Uterus (tissue), 4 donors: ENCODE measurements at places on chromosomes 2 and 18. TPM values are rescaled to one million over a fixed set of nuclear protein-coding genes. Genes with fewer than 3 reads are reported as not detected.
A peak's percentile ranks its signal among the peaks of the same experiment; 100 is the strongest.

DNA sequence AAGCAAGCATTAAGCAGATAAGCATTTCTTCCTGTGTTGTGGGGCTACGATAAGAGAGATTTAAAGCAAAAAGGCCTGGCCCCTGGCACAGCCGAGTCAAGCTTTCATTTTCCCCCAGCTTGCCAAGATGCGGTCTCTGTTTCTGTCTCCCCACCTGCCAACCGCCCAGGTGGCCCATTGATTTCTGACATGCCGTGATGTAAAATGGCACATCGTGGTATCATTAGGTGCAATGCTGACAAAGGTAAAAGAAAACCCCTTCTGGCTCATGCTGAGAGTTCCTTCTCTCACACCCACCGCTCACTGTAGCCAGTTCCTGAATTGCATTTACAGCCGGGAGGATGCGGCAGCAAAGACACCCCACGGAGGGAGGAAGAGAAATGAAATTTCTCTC is 62.8 kb downstream of the BOD1L2 start:
- DNase-seq = no peak

DNA sequence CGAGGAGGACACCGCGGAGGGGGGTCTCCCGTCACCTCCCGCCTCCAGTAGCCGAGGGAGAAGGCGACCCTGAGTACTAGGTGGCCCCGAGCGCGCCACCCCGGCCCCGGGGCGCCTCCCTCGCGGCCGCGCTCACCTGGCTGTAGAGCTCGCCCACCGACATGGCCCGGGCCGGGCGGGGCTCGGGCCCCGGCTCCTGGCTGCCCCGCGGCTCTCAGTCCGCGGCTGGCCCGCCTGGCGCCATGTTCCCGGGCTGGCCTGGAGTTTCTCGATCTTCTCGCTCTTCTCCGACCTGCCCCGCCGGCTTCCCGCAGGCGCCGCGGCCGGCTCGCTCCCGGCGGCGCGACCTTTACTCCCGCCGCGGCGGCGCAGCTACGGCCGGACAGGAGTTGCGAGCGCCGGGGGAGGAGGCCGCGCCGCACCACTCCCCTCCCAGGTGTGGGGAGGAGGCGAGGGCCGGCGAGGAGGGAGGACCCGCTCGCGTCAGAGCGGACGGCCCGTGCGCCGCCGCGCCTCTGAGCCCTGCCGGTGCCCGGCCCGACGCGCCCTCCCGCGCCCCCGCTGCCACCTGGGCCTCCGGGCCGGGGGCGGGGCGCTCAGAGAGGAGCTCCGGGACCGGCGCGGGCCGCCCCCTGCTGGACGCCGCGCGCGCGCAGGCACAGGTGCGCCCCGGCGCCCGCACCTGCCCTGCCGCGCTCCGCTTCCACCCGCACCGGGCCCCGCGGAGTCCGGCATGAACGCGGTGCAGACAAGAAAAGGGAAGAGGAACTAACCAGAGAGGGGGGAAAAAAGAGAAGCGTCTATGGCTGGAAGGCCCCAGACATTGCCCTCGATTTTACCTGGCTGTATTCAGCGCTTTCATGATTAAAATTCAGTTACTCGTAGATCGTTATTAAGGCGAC is at the start of gene MYO5B:
Gene MYO5B, minus strand, starts transcription at position 517 of the 902 bp plus-strand sequence. Its CDS starts 354 bp downstream, at position 163.
- DNase-seq = no peak

The SKA1 gene
- total RNA-seq = 0.73 TPM

GRCh38 chr2:232870018-232870765 is at the start of gene SNORC:
Gene SNORC (plus strand): TSS chr2:232870264. CDS start chr2:232870342, 78 bp downstream.
- no peak for DNase-seq

GRCh38 chr2:105754011-105754410 is 9.3 kb downstream of the NCK2 start:
- no peak for DNase-seq

- DNase-seq = no peak
Observed at GRCh38 chr2:150122871-150123613, 364.4 kb downstream of the RND3 start.

- no peak for DNase-seq
Observed at GRCh38 chr2:174245065-174245464, 3.3 kb downstream of the OLA1 start.

DNA sequence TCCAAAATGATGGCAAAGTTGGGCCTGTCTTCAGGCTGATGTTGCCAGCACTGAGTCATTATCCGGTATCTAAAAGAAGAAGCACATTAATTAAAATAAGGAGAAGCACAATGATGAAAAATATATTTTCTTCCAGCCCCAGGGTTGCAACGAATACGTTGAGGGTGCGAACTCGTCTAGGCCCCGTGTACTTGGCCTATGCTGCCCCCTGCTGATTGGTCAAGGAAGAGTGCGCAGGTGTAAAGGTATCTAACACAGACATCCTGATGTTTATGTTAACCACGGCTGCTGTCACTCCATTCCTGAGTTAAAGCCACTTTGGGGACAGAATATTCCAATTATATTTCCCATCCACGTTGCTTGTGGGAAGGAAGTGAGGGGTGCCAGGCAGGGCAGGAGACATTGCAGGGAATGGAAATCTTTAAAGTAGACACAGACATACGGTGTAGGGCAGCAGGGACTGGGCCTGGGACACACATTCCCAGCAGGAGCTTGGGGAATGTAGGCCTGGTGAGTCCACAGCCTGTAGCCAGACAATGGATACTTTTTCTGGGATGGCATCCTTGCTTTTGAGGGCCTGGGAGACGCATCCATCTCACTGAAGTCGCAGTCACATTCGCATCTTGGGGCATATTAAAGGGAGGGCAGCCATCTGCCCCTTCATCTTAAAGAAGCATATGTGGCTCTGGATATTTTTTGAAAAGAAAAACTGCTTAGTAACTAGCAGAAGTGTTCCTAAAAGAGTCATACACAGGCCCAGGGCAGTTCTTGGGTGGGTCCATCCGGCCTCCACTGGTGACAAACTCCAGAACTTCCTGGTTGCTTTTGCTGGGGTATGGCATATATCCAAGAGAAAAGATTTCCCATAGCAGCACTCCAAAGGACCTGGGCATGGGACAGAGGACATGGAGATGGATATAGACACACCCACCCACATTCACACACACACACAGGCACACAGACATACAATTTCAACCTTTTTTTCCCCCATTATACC is 81.9 kb downstream of the CLIP4 start:
- peak; percentile 52 for DNase-seq

The WDR7 gene
- 66.2 TPM for total RNA-seq

DNA sequence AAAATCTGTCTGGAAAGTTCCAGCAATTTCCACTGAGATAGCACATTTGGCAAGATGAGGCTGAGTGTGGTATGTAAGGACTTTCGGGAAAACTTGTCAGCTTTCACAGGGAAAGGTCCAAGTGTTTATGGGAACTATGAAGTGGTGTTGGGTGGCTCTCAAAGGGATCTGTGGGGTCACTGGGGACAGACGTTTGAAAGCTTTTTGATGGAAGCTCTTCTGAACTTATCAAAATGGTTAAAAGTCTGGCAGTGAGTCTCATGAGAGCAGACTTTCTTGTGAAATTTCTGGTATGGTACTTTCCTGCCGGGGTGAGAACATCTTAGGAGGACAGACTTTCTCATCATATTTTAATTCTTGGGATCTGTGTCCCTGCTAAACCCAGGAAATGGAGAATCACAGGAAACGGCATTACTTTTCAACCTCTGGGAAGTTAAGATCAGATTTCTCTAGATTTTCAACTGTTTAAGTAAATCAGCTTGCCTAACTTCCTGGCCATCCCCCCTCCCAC is 546.3 kb upstream of the ZEB2 start:
- peak; percentile 15 for DNase-seq

GRCh38 chr2:127649100-127649611 is 3.2 kb downstream of the GPR17 start:
- DNase-seq = no peak

DNA sequence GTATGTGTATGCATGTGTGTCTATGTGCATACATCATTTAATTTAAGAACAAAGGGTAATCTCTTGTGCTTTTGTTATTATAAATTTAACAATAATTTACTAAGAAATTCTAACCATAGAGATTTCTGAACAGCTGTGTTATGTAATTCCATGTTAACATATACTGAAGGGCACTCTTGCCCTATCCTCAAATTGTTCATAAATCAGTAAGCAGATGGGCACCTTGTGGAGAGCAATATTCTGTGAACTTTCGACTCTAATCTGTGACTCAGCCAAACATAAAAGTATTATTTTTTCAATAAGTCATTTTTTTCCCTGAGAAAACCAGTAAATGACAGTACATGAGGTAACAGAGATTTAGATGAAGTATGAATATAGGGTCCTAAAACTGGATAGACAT is 938.3 kb upstream of the CRIM1 start:
- no peak for DNase-seq

- no peak for DNase-seq
Observed at GRCh38 chr2:157839162-157839801, 36.8 kb downstream of the ACVR1 start.

DNA sequence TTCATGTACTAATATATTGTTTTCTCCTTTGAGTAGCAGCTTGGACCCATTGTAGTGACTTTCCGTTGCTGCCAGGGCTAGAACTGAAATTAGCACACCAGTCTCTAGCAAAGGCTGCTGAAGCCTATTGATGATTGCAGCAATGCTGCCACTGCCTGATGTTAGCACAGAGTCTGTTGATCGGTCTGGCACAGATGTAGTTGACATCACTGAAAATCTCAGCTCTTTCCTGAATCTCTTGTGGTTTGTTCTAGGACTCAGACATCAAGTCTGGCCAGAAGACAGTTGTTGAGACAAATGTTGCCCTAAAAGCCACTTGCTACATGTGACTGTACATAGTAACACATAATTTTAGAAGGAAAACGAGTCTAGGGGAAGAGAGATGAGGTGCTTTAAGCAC is 47.2 kb downstream of the VAPA start:
- no peak for DNase-seq

The MAP3K19 gene
- 2.1 TPM for total RNA-seq

- DNase-seq = no peak
Observed at GRCh38 chr18:28080876-28081300, 96.0 kb downstream of the CDH2 start.

DNA sequence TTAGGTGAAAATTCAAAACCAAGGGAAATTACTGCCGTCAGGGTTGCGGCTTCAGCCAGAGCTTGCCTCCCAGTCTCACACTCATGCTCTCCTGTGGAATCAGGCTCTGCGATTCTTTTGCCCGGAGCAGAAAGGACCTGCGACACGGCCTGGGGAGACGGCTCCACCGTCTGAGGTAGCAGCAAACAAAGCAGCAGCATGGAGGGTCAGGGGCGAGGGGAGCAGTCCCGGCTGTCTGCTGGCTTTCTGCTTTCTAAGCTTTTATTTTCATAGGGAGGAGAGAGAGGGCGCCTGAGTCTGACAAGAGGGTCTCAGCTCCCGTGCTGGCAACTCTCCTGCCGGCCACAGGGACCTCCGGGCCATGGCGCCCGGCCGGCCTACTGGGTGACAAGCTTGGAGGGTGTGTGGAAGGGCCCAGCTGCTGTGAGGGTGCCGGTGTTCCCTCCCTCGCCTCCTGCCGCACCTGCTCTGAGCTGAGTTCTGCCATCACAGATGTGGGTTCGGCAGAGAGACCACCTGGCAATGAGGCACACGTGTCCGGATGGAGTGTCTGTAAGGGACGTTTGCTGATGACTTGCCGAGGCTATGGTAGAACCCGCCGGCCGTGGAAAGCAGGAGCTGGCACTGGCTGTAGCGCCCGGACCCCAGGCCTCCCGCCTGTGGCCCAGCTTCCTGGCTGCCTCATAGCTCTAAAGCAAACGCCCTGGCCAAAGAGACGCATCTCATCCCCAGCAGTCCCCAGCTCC is 66.2 kb upstream of the CTDP1 start:
- no peak for DNase-seq

- DNase-seq = no peak
Observed at GRCh38 chr2:25707927-25708590, 34.7 kb upstream of the DTNB start.

- no peak for DNase-seq
Observed at GRCh38 chr2:232229911-232230310, 148.6 kb upstream of the ALPP start.

The MLPH gene
- total RNA-seq = 1.2 TPM

The CDH19 gene
- 1.5 TPM for total RNA-seq

The MYCN gene
- total RNA-seq = 4.1 TPM

- no peak for DNase-seq
Observed at GRCh38 chr2:47782381-47782670, 619 bp upstream of the MSH6 start.

DNA sequence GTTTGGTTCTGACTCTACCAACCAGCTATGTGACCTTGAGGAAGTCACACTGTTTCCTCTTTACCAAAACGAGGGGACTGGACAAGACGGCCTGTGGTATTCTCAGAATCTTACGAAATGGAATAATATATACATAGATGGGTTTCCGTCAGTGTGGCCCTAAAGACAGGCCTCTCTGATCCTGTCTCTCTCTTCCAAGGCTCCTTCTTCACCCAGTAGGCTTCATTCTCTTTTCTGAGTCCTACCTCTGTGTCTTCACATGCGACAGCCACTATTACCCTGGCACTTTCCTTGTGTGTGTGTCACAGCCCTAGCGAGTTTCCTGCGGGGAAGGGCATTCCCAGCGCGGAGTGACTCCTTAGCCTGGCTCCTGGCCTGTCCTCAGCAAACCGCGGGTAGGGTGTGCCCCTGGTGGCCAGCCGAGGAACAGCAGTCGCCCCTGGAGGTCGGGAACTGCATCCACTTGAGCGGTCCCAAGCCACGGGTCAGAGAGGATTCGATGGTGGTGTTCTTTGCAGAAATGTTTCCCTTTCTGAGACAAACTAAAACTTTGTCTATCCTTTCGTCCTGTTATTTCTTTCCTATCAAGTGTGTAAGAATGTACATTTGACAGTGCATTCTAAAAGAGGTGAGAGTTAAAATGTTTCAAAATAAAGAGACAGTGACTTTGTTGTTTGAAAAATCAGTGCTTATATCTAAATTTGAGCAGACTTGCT is 63.3 kb downstream of the RAB31 start:
- DNase-seq = peak; percentile 84

The SAG gene
- not detected for total RNA-seq
